HepG2 (cell line): ENCODE measurements at places on chromosomes 7 and 10.

DNA sequence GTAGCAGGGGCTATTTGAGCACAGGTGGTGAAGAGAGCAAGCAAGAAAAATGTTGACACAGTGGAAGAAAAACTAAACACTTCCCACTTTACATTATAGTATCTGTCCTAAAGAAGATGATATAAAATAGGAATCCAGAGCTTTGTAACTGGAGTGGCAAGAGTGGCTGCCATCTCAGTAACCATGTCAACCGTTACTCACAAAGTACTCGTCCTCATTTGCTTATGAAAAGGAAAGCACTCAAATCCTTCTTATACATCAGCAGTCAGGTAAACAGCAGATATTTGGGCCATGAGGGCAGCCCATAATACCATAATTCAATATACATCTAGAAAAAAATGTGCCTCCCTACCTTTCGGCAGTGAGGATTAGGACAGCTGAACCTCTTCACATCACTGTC, 70.1 kb downstream of the RNF216 start:
- peaks cover 16% of the 10 kb centered on the region for H3K4me1 ChIP-seq
- no peak for DNase-seq
- no peak overlapping the region for H3K4me3 ChIP-seq
- H3K27me3 ChIP-seq: no peaks in the 10 kb centered on the region
- H3K36me3 ChIP-seq: peaks cover 22% of the 10 kb centered on the region

DNA sequence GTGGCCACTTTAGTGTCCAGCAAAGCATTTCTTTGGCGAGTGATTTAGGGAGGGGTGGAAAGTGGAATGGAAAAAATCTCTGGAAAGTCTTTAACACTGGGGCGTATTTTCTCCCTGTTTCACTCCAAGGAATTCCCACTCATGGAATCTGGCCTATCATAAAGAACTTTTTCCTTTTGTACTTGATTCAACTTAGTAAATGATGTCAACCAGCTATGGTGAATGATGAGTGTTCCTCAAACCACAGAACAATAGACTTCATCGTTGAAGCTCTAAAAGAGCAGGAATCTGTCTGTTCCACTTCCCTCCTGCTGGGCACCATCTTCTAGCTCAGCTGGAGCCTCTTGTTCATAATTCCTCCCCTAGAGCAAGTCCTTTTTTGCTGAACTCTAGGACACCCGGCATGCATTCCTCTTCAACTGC, 66.5 kb downstream of the EPDR1 start:
- no peak overlapping the region for H3K4me3 ChIP-seq
- H3K36me3 ChIP-seq: no peaks in the 10 kb centered on the region
- H3K27me3 ChIP-seq: 0 out of 3 replicates have a peak, but pooled peaks cover 2% of the 10 kb centered on the region
- no peak for DNase-seq
- H3K4me1 ChIP-seq: no peaks in the 10 kb centered on the region

DNA sequence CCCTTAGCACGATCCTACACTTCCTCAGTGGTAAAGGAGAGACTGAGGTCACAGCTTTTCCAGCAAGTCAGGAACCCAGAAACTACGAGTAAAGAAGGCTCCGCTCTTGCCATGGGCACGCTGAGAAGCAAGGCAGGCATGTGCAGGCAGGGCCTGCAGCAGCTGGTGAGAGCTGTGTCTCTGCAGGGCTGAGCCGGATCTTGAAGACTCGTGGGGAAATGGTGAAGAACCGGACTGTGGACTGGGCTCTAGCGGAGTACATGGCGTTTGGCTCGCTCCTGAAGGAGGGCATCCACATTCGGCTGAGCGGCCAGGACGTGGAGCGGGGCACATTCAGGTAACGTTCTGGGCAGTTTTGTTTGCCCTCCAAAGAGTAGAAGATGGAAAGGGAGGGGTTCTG, 51.9 kb upstream of the ZMIZ2 start:
- DNase-seq: no peak
- no peaks in the 10 kb centered on the region for H3K27me3 ChIP-seq
- H3K4me3 ChIP-seq: no peak overlapping the region
- peaks cover 20% of the 10 kb centered on the region for H3K36me3 ChIP-seq

DNA sequence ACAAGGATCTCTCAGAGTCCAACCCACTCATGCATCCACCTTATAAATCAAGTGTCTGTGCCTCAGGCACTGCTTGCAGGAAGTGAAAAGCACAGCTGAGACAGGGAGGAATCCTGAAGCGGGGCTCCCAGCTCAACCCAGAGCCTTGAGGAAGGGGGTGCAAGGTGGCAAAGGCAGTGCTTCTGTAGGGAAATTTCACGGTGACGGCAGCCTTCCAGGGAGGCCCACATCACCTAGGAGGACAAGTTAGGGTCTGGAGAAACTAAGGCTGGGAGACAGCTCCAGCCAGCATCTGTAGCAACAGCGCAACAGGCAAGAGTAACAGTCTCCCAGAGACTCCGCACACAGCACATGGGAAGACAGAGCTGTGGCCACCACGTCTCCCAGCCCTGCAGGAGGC, 2.7 kb downstream of the AOC1 start:
- no peak overlapping the region for H3K4me3 ChIP-seq
- H3K27ac ChIP-seq: no peak overlapping the region
- H3K27me3 ChIP-seq: peaks cover 2% of the 10 kb centered on the region
- no peak for DNase-seq
- no peaks in the 10 kb centered on the region for H3K4me1 ChIP-seq

DNA sequence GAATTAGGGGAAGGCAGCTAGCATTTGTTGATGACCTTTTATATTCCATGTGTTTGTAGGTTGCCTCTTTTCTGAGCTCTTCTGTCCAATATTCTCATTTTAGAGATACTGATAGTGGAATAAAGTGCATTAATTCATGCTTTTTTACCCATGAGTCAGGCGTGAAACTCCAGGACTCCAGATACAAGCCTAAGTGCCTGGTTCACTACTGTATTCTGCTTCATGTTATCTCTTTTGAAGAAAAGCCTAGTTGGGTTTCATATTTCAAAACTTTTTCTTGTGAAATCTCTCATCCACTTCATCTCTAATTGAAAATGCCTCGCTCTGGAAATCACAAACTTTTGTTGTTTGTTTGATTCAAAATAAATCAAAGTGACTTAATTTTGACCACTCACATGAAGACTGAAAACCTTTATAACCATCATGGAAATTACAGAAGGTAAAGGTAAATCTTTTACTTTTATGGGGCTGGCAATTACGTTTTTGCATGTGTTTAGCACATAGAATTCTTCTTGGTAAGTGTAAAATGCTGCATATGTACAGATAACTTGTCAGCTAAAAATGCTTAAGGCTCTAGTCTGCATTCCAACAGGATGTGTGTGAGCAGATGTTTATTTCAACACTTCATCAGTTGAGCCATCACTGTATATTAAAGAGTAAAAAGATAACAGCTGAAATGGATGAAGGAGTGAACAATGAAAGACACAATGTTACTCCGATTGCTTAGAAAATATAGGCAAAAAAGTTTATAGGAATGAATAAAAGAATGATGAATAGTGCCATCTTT, 961.8 kb upstream of the CELF2 start:
- H3K36me3 ChIP-seq: no peaks in the 10 kb centered on the region
- DNase-seq: no peak
- H3K4me1 ChIP-seq: no peaks in the 10 kb centered on the region
- no peak overlapping the region for H3K27ac ChIP-seq

DNA sequence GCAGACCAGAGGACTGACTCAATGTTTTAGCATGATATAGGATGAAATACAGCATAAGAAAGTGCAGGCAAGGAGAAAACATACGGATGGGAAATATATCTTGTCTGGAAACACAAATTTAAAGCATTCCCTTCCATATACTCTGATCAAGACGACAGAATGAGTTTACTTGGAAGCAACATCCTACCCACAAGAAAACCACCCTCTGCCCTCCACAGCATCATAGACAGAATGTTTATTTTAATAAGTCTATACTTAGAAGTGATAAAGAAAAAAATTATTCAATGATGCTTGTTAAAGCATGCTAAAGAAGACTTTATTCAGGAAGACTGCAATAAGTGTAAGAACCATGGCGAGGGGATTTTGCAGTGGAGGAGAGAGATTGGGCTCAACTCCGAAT, 32.4 kb upstream of the HIBADH start:
- H3K27ac ChIP-seq: no peak overlapping the region
- H3K4me3 ChIP-seq: no peak overlapping the region
- no peaks in the 10 kb centered on the region for H3K27me3 ChIP-seq
- DNase-seq: no peak
- peaks cover 30% of the 10 kb centered on the region for H3K4me1 ChIP-seq

- peaks cover 31% of the 10 kb centered on the region; the same call in 2 of the 3 replicates for H3K27me3 ChIP-seq
- DNase-seq: no peak
- no peak overlapping the region for H3K4me3 ChIP-seq
- H3K36me3 ChIP-seq: no peaks in the 10 kb centered on the region
These were observed 4.8 kb downstream of the GRIFIN start for GRCh38 chr7:2471396-2471795.

DNA sequence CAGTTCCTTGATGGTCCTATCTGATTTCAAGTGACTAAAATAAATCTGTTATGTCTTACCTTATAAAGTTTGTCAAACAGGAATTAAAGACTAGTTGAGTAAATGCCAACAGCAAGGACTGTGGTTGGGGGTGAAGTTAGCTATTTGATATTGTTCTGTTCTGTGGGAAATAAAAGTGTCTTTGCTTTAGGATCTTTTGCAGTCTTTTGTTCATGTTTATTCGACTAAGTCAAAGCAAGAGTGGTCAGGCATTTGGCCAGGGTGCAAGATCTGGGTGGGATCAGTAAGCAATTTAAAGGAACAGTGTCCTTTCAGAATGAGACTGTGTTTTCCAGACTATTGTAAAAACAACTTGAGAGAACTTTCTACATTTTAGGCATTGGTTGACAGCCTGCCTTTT, at the start of gene COL28A1:
COL28A1 (minus strand) TSS at position 183 of the 400 bp plus-strand sequence. CDS start 2,998 bp downstream, outside the sequence.
- no peaks in the 10 kb centered on the region for H3K27me3 ChIP-seq
- DNase-seq: no peak
- H3K4me1 ChIP-seq: no peaks in the 10 kb centered on the region
- no peaks in the 10 kb centered on the region for H3K36me3 ChIP-seq
- no peak within 1 kb of the TSS for H3K27ac ChIP-seq
- no peak within 1 kb of the TSS for H3K4me3 ChIP-seq

GRCh38 chr10:51233337-51234100, 159.2 kb downstream of the PRKG1 start:
- no peaks in the 10 kb centered on the region for H3K4me1 ChIP-seq
- H3K4me3 ChIP-seq: no peak overlapping the region
- DNase-seq: no peak
- no peaks in the 10 kb centered on the region for H3K27me3 ChIP-seq

GRCh38 chr7:155333346-155334234, 35.9 kb downstream of the INSIG1 start:
- H3K4me3 ChIP-seq: no peak overlapping the region
- H3K4me1 ChIP-seq: no peaks in the 10 kb centered on the region
- H3K27me3 ChIP-seq: no peaks in the 10 kb centered on the region; the same call in 1 of the 2 replicates

- H3K4me3 ChIP-seq: no peak overlapping the region
- no peaks in the 10 kb centered on the region for H3K27me3 ChIP-seq
- no peak overlapping the region for H3K27ac ChIP-seq
- DNase-seq: no peak
- H3K4me1 ChIP-seq: no peaks in the 10 kb centered on the region
These were observed 137.6 kb upstream of the MAGI2 start for GRCh38 chr7:79590916-79591623.

- no peak overlapping the region for H3K27ac ChIP-seq
- H3K27me3 ChIP-seq: peaks cover 6% of the 10 kb centered on the region
- H3K4me3 ChIP-seq: no peak overlapping the region
- peak; percentile 38 for DNase-seq
- no peaks in the 10 kb centered on the region for H3K4me1 ChIP-seq
These were observed 433.6 kb upstream of the GALNT17 start for GRCh38 chr7:70698219-70698832.

- no peak for DNase-seq
- no peaks in the 10 kb centered on the region for H3K4me1 ChIP-seq
- no peaks in the 10 kb centered on the region for H3K36me3 ChIP-seq
- no peak overlapping the region for H3K27ac ChIP-seq
These were observed 35.4 kb upstream of the KNDC1 start for GRCh38 chr10:133124357-133125211.

- H3K27ac ChIP-seq: peak overlapping the region; percentile 30
- no peaks in the 10 kb centered on the region for H3K27me3 ChIP-seq
- DNase-seq: no peak
- H3K4me1 ChIP-seq: peaks cover 67% of the 10 kb centered on the region
These were observed 439.3 kb downstream of the RPS24 start for GRCh38 chr10:78473006-78473405.

DNA sequence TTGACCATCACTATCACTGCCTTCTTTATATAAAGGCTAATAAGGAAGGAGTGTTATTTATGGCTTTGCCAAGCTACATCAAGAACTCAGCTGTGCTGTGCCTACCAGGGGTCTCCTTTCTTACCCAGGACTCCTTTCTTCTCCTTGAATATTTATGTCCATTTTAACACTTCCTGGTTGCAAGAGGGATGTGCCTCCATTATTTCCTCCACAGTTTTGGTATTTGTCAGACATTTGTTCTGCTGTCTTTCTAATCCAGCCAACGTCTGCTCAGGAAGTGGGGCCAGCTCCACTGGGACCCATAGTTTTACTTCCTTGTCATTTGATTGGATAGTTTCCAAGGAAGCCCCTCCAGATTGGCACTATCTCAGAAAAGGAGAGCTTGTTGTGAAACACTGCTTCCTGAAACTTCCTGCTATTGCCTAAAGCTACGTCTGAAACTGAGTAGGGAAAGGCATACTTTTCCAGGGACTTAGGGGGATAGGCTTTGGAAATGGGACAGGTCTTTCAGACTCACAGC, 6.6 kb upstream of the STRIP2 start:
- H3K4me3 ChIP-seq: no peak overlapping the region
- no peaks in the 10 kb centered on the region for H3K27me3 ChIP-seq
- peaks cover 7% of the 10 kb centered on the region; the same call in 1 of the 2 replicates for H3K4me1 ChIP-seq
- H3K27ac ChIP-seq: no peak overlapping the region

GRCh38 chr7:85719981-85720953, 533.4 kb upstream of the SEMA3D start:
- H3K4me1 ChIP-seq: no peaks in the 10 kb centered on the region
- no peaks in the 10 kb centered on the region for H3K36me3 ChIP-seq
- no peaks in the 10 kb centered on the region for H3K27me3 ChIP-seq
- no peak overlapping the region for H3K4me3 ChIP-seq

- H3K36me3 ChIP-seq: no peaks in the 10 kb centered on the region
- H3K27me3 ChIP-seq: no peaks in the 10 kb centered on the region
- no peak overlapping the region for H3K4me3 ChIP-seq
- no peak for DNase-seq
These were observed 12.3 kb upstream of the TSPAN14 start for GRCh38 chr10:80441831-80442230.

- H3K4me1 ChIP-seq: peaks cover 23% of the 10 kb centered on the region
- no peak for DNase-seq
- no peak overlapping the region for H3K27ac ChIP-seq
- peaks cover 20% of the 10 kb centered on the region for H3K36me3 ChIP-seq
- no peak overlapping the region for H3K4me3 ChIP-seq
- peaks cover 20% of the 10 kb centered on the region; the same call in 1 of the 3 replicates for H3K27me3 ChIP-seq
These were observed 2.9 kb upstream of the ADAM8 start for GRCh38 chr10:133279326-133280226.
